ENCODE measurements at places on chromosomes 16 and 17.

DNA sequence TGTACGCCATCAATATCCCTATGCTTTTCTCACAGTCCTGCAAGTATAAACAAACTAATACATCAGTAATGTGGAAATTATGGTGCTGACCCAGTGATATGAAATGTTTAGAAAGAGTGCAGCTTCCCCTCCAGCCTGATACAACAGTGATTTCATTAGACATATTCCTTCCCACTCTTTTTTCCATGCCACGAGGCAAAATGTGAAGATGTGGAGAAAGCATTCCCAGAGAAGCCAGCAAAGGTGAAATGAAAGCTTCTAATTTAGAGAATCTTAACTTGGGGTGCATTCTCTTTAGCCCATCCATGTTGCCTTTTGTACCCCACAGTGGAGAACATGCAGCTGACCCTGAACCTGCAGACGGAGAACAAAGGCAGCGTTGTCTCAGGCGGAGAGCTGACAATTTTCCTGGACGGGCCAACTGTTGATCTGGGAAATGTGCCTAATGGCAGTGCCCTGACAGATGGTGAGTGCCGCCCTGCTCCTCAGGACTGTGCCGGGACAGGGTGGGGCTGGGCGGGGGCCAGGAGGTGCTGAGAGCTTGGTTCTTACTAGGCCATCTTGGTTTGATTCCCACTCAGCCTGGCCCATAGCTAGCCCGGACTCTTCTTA is 77.8 kb downstream of the WWP2 start:
- no peak for DNase-seq

- DNase-seq: no peak
Observed at GRCh38 chr16:67926181-67926750, 5.4 kb downstream of the CTRL start.

- DNase-seq: no peak
Observed at GRCh38 chr17:64599187-64599676, 62.9 kb downstream of the SMURF2 start.

- no peak for DNase-seq
Observed at GRCh38 chr17:2433696-2434095, 32.8 kb upstream of the MNT start.

DNA sequence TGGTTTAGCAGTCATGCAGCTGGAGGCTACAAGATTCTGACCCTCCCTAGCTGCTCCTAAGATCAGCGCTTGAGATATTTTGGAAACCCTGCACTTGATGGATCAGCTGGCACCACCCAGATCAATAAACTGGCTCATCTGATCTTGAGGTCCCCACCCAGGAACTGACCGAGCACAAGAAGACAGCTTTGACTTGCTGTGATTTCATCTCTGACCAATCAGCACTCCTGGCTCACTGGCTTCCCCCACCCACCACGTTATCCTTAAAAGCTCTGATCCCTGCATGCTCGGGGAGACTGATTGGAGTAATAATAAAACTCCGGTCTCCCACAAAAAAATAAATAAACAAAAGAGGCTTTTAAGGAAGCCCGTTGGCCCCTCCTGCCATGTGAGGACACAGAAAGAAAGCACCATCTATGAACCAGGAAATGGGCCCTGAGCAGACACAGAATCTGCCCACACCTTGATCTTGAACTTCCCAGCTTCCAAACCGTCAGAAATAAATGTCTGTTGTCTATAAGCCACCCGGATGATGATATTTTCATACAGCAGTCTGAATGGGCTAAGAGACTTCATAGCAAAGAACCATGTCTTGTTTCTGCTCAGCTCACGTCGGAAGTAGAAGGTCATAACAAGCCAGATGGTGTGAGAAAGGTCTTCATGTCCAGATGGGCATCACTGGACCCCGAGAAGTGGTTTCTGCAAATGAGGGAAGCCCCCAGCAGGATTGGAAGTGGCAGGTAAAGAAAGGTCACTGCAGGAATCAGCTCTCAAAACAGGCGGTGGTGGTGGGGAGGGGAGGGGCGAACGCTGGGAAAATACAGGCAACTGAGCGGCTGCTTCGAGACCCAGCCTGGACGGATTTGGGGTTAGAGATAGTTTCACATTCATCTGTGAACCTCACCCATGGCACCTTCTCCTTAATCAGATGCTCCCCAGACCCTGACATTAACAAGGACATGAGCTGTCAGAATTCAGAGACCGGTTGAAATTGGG is 19.8 kb upstream of the RPH3AL start:
- DNase-seq: no peak

DNA sequence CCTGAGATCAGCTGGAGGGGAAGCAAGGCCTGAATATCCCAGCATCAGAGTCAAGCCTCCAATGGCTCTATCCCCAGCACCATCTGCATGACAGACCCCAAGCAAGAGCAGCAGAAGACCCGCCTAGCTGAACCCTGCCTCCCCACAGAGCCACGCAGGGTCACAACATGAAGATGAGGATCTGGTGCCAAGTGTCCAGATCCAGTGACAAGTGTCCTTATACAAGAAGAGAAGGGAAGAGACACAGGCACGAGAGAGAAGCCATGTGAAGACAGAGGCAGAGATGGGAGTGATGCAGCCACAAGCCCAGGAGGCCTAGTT is 28.9 kb downstream of the TNFRSF13B start:
- peak; percentile 29 for DNase-seq

- no peak for DNase-seq
Observed at GRCh38 chr16:879461-879861, 78.9 kb upstream of the GNG13 start.

DNA sequence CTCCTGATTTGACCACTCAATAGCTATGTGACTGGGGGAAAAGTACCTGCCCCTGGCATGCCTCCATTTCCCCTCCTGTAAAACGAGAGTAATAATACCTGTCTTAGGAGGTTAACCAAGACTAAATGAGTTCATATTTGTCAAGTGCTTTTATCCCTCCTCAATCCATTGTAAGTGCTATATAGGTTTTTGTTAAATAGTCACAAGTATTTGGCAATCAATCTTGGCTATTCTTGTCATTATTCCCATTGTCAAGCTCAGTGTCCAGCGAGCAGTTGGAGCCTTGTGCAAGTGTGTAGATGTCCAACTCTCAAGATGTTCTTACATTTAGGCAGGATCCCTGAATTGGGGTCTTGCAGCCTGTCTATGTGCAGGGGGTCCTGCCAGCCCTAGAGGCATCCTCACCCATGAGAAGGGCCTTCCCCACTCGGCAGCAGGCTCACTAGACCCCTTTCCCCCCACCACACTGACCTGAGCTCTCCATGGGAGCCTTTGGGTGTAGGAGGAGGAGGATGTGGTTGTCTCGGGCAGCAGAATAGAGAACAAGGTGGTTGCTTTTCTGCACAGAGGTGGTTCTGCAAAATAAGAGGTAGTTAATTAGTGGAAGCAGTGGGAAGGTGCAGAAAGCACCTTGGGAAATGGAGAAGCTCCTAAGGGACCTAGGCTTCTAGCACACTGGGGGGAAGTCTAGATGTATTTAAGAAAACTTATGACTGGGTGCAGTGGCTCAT is 18.0 kb downstream of the PIK3R6 start:
- DNase-seq: no peak
